NCI-H774 (cell line): ENCODE measurements at places on chromosomes 5 and 9.
A peak's percentile ranks its signal among the peaks of the same experiment; 100 is the strongest.

DNA sequence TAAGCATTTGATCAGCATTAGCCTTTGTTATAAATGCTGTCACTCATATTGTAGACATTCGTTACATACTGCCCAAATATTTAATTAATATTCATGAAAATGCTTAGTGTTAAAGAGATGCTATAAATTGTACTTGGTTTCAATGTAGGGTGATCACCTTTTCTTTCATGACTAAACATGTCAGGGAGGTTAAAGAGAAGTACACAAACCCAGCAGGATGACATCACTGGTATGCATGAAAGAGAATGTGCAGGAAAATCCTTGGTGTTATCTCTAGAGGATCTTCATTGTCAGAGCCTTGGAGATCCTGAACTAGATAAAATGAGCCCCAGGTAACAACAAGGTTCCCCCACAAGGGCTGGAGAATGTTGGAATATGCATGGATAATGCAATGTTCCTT lies 33.0 kb upstream of the SV2C start:
- no peak for DNase-seq

GRCh38 chr9:127561491-127562278 lies 50.4 kb upstream of the STXBP1 start:
- no peak for DNase-seq

- DNase-seq = no peak
Observed at GRCh38 chr5:154368041-154368800, 77.6 kb upstream of the SAP30L start.

DNA sequence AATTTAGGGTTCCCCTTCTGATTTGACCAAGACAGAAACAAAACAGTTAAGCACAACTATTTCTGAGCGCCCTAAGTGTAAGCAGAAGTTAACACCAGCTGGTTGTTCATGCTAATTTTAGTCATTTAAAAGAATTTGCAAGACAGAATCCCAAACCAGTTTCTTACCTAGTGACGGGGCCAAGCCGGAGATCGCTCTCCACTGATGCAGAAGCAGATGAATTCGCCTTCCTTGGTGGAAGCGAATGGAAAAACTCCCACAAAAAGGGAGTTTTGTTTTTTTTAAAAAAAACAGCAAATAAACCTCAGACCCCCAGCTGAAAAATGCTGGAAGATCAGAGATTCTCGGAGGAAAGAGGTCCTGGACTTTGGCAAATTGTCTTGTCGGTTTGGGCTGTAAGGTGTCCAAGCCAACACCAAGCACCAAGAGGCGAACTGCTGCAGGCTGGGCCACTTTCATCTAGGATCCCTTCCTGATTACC lies 47.4 kb upstream of the GLDC start:
- no peak for DNase-seq

DNA sequence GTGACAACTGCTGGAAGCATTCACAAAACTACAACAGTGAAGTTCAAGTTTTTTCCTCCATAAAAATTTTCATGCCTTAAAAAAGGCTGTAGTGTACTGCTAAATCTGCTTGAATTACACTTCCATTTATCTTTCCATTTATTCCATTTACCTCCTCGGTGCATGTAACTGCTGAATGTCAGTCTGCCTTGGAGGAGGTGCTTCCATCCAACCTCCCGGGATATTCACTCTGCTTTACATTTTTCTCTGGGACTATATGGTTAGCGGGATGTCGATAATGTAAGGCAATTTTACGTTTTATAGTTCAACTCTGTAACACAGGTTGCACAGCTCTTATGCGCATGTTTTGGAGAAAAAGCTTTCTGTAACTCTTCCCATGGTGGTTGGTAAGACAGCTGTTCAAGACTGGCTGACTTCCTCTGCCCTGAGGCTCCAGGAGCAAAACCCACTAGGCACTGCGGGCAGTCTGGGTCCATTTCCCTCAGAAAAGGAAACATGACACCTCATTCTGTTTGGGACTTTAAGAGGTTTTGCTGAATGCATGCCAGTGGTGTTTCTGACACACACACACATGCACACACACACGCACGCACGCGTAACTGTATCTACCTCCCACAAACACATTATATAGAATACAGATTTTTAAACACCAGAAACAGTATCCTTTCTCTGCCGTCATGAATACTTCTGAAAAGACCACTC lies 66.1 kb downstream of the SPTLC1 start:
- DNase-seq = no peak

DNA sequence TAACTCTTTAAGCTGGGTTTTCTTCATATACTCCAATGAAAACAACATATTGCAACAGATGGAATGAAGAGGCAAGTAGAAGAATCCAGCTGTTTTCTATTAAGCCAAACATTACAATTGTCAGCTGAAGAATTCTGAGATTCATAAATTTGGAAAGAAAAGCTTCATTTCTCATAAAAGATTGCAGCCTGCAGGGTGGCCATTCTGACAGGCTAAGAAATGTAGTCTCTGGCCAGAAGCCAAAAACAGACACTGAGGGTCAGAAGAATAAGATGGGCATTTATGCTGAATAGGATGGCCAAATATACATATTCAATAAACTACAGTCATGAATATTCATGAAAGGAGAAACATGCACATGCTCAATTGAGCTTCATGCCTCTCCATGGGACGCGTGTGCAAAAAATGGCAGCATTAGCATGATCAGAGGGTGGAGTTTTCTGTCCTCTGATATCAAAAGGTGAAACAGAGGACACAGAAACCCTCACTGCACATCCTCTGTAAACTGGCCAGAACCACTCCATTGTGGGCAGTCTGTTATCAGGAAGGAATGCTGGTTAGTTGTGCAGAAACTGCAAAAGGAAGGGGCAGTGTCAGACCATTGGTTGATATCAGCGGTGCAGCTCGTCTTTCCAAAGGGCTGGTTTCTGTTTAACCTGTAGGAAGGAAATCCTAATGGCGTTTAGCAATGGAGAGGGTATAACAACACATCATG lies 50.2 kb downstream of the FXN start:
- no peak for DNase-seq

GRCh38 chr5:97405941-97406340 lies 222.9 kb upstream of the RIOK2 start:
- DNase-seq = no peak

DNA sequence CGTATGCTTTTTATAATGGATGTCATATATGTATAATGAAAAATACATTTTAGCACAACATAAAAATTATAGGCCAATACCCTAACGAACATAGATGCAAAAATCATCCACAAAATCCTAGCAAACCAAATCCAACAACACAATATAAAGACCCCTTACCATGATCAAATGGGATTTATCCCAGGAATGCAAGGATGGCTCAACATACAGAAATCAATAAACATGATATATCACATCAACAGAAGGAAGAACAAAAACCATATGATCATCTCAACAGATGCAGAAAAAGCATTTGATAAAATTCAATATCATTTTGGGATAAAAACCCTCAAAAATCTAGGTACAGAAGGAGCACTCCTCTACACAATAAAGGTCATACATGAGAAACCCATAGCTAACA lies 27.7 kb downstream of the VAV2 start:
- no peak for DNase-seq

DNA sequence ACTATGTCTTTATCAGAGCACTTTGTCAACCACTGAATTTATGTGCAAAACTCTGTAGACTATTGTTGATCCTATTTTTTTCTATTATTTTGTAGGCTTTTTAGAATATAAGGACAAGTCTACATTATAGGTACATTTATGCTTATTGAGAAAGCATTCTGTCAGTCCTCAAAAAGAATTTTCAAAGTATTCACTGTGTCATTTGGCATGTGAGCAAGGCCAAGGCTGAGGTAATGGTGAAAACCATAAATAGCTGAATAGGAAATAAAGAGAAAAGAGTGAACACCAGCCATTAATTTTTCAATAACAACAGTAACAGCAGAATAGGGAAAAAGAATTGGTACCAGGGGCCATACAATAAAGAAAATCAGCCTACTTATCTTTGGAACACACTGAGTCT lies 21.0 kb downstream of the SKIC3 start:
- no peak for DNase-seq

DNA sequence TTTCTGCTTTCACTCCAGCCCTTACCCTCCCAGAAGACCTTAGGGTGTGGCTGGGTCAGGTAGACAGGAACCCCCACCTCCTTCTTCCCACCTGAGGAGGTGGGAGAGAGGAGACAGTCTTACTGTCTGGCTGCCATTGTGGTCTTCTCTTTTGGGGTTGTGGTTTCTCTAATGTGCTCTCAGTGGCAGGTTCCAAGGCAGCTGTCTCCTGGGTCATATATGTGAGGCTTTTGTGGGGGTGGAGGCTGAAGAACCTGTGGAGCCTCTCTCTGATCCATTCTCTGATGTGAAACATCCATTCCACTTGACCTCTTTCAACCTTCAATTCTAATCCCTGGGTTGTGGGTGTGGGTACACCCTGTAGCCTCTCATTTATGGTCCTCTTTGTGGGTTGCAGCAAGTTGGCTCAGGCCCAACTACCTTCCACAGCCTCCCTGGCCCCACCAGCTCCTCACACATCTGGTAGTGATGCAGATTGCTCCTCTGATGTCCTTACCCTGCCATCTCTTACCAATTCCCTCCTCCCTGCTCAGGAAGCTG lies 118.4 kb downstream of the CEP120 start:
- DNase-seq = no peak

- no peak for DNase-seq
Observed at GRCh38 chr9:134492281-134492691, 149.3 kb upstream of the COL5A1 start.

DNA sequence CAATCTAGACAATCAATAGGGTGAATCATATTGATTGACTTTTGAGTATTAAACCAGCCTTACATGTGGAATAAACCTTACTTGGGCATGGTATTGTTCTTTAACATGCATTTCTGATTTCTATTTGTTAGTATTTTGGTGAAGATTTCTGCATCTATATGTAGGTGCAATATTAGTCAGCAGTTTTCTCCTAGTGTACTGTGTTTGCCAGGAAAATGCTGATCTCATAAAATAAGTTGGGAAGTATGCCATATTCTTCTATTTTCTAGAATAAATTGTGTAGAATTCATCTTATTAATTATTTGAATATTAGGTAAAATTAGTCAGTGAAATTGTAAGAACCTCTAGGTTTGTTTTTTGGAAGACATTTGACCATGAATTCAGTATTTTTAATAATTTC lies 38.4 kb downstream of the ANXA2R start:
- DNase-seq = no peak

- no peak for DNase-seq
Observed at GRCh38 chr9:1775230-1775629, 239.9 kb upstream of the SMARCA2 start.

DNA sequence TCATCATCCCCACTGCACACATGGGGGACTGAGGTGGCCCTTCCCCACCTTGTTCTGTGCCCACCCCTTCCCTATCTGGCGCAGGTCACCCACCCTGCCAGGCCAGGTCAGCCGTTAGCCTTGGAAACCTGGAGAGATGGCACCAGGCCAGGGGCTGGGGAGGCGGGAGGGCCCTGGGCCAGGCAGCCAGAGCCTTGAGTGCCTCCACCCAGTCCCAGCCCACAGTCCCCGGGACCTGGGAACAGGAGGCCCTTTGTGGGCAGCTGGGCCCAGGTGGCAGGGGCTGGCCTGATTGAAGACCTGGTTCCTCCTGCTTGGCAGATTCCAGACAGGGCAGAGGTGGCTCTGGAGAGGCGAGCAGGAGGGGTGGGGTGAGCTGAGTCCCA lies 70.6 kb downstream of the LRSAM1 start:
- no peak for DNase-seq

GRCh38 chr9:124410321-124410913 lies 4.8 kb downstream of the PSMB7 start:
- no peak for DNase-seq

DNA sequence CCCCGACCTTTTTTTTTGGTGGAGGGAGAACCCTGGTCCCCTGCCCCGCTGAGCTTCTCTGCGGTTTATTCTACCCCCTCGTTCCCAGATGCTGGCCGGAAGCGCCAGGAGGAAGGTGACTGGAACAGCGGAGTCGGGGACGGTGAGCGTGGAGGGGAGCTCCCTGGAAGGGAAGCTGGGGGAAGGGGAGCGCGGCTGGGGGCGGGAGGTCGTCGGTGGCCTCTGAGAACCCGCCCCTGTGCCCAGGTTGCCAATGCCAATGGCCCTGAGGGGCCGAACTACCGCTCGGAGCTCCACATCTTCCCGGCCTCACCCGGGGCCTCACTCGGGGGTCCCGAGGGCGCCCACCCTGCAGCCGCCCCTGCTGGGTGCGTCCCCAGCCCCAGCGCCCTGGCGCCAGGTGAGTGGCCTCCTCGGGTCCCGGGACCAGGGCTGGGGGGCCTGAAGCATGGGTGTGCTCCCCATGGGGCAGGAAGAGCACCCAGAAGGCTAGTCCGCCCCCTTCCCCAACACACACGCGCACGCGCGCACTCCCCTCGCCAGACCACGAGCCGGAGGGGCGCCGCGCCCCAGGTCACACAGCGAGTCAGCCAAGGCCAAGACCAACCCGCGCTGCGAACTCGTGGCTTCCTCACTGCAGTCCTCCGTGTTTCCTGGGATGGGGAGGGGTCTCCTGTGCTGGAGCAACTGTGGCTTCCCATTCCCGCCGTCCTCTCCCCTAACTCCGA lies 10.6 kb downstream of the MYOZ3 start:
- DNase-seq = no peak

DNA sequence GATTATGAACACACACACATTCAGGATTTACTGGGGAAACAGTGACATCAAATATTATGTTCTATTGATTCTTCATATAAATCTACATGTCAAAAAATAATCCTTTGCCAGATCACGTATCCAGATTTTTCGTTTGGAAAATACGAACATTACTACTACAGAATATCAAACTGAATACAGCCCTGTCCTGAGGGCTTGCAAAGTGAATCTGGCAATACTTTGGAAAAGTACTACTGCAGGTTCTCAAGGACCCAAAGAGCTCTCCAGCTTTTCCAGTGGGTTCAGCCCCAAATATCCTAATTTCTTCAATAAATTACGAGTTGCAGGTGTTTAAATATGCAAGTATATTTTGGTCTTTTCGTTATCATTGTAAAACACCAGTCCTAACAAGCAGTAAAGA lies 411 bp upstream of the NDUFS4 start:
- no peak for DNase-seq

GRCh38 chr5:132830436-132831094 lies at the start of gene SHROOM1:
Gene SHROOM1, minus strand, starts transcription at chr5:132830647. Its CDS starts 4,507 bp downstream, at chr5:132826140.
- DNase-seq = peak; percentile 79

DNA sequence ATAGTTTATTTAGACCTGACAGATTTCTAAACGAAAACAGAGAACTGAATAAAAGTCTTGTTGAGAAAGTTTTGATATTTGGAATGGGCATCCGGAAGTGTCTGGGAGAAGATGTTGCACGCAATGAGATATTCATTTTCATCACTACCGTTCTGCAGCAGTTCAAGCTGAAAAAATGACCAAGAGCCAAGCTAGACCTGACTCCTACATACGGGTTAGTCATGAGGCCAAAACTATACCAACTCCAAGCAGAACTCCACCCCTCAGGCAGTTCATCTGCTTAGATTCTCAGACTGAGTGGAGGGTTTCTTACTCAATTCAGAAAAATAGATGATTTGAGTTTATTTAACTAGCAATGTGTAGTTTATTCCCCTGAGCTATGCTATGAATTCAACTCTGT lies 95.4 kb upstream of the ANXA1 start:
- no peak for DNase-seq

- DNase-seq = no peak
Observed at GRCh38 chr5:79773612-79774011, 84.0 kb downstream of the CMYA5 start.

GRCh38 chr5:5980538-5980895 lies 397.8 kb downstream of the MED10 start:
- no peak for DNase-seq
